ENCODE measurements at places on chromosomes 7 and 10.

DNA sequence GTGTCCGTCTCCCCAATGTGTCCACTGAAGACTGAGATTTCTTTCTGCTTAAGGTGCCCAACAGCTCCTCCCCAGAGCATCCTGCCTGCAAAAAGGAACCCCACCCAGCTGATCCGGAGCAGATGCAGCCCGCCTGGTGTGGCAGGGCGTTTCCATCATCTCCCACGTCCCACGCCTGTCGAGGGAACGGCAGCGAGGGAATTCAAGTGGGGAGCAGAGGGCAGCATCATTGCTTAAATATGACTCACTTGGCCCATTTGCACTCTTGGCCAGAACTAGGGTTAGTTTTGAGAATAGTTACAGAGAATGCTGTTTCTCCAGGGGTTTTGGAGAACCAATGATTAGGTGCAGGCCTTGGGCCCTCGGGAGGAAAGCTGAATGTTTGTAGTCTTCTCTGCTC is 20.8 kb downstream of the VWA2 start:
- DNase-seq = no peak

DNA sequence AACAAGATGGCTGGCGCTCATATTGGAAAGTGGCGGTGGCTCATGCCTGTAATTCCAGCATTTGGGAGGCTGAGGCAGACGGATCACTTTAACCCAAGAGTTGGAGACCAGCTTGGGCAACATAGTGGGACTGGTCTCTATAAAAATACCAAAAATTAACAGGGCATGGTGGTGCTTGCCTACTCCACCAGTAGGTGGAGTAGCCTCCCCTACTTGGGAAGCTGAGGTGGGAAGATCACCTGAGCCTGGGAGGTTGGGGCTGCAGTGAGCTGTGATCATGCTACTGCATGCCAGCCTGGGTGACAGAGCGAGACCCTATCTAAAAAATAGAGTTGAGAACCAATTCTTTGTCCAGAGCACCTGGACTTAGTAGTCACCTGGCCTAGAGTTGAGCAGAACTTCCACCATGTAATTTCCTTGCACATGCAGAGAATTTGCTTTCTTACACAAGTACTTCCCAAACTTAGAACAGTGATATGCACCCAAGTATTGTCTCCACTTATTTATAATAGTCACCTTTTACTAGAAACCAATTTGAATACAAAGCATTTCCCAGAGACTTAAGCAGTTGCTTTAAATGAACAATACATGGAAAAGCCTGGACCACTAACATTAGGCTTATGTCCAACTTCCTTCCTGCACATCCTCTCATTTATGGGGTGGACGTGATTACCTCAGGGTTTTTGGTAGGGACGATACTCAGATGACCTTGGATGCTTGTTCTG is 15.9 kb downstream of the LAMB4 start:
- no peak for DNase-seq

DNA sequence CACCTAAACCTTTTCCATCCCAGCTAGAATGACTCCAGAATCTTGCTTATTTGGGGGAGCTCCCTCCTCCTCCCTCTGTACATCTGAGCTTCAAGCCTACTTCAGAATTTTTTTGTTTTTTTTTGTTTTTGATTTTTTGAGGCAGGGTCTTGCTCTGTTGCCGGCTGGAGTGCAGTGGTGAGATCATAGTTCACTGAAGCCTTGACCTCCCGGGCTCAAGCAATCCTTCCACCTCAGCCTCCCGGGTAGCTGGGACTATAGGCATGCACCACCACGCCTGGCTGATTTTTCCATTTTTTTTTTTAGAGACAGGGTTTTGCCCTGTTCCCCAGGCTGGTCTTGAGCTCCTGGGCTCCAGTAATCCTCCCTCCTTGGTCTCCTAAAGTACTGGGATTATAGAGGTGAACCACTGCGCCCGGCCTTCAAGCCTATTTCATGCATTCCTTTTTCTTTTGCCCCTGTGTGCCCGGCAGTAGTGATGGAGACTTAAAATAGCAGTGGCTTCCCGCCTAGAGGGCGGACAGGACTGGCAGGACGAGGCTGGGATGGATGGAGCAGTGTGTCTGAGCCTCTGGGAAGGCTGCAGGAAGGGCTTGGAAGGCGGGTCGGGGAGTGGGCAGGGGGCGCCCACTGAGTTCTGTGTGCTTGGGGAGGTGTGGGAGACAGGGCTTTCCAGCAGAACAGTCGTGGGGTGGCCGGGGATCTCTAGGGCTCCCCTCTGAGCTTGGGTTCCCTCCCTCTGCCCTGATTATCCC is 8.8 kb downstream of the CUX1 start:
- no peak for DNase-seq

DNA sequence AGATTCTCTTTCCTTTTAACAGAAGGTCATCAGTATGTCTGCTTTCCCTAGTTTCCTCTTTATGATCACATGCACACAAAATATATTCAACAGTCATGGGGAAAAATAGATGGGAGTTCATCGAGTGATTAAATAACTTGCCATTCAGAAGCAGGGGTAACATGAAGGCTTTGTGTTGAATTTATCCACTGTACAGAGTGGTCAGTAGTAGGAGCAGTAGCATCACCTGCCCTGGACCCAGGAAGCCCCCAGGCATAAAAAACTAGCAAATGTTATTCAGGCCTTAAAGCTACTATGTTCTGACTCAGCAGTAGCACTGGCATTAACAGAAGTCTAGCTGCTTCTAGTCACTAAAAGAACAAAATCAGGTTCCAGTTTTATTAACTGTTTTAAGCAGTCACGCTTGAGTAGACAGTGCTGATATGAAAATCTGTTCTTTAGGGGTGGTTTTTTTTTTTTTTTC is 31.4 kb upstream of the FAM133B start:
- peak; percentile 7 for DNase-seq

DNA sequence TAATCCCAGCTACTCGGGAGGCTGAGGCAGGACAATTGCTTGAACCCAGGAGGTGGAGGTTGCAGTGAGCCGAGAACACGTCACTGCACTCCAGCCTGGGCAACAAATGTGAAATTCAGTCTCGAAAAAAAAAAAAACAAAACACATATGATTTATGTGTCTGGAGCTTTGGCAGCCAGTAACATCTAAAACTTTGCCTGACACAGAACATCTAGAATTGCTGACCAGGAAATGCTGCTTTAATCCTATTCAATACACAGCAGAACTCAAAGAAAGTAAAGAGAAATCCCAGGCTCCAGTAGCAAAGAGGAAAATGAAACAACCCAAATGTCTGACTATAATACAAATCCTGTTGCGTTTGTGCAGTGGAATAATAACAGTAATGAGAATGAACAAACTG is 4.5 kb upstream of the CCDC6 start:
- no peak for DNase-seq

GRCh38 chr10:42623929-42624328 is 14.4 kb downstream of the ZNF33B start:
- no peak for DNase-seq

GRCh38 chr10:12835709-12836108 is 165.8 kb downstream of the CCDC3 start:
- DNase-seq = peak; percentile 65

GRCh38 chr10:92208736-92209135 is 82.1 kb downstream of the CPEB3 start:
- no peak for DNase-seq

DNA sequence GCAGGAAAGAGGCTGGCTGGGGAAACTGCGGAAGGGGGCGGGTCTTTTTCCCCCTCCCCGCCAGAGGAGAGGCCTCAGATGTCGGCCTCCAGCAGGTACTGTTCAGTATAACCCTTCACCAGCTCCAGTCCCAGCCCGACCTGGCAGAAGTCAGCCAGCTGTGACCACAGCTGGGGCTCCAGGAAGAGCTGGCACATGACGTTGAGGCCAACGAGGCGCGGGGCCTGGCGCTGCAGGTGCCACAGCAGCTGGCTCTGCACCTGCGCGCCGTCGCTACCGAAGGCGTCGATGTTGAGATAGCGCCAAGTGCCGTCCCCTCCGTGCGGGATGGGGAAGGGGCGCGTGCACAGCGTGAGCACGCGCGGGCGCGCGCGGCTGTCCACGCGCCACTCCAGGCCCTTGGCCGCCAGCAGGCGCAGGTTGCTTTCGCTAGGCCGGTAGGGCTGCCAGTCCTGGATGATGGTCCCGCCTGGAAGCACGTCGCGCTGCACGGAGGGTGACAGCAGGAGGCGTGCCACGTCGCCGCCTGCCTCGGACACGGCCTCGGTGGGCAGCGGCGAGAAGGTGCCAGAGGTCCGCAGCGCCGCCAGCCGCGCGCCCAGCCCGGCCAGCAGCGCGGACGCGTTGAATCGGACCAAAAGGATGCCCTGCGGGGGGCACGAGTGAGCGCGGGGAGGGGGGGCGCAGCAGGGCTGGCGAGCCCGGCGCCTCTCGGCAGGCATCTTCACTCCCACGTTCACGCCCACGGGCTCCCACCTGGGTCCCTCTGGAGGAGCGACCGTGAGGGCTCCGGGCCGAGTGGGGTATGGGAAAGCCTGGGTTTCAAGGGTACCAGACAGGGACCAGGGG is 6.9 kb upstream of the VGF start:
- no peak for DNase-seq

DNA sequence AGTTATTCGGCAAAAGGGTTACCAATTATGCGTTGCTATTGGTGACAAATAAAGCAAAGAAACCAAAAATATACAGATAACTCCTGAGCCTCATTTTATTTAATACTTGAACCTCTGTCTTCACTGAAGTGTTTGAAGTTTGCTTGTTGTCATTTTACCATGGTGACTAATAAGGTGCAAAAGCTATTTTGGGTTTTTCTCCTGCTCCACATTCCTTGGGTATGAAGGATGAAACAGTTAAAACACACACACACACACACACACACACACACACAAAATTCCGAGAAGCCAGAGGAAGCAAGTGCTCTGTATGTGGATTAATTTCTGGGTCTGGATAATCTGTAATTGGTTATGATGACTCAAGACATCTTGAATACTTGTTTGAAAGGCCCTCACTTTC is 246.5 kb downstream of the COBL start:
- DNase-seq = no peak

GRCh38 chr7:36677769-36678437 is 46.4 kb downstream of the AOAH start:
- no peak for DNase-seq

- DNase-seq = no peak
Observed at GRCh38 chr10:22022257-22023032, 18.9 kb upstream of the DNAJC1 start.

- no peak for DNase-seq
Observed at GRCh38 chr7:43454936-43455518, 127.9 kb upstream of the STK17A start.

DNA sequence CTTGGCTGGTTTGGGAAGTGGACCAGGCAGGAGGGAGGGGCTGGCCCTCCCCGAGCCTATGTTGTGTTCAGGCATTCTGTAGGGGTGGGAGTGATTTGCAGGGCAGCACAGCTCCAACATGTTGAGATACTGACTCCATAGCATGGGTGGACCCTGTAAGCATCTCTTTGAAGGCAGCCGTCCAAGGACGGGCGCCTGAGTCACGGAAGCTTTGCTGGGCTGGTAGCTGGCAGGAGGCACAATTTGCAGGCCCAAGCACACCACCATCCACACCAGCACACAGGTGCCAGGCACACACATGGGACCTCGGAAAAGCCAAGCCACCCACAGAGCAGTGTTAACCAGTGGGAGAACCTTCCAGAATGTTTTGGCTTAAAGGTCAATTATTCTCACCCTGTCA is 505.1 kb upstream of the FOXK1 start:
- DNase-seq = no peak

DNA sequence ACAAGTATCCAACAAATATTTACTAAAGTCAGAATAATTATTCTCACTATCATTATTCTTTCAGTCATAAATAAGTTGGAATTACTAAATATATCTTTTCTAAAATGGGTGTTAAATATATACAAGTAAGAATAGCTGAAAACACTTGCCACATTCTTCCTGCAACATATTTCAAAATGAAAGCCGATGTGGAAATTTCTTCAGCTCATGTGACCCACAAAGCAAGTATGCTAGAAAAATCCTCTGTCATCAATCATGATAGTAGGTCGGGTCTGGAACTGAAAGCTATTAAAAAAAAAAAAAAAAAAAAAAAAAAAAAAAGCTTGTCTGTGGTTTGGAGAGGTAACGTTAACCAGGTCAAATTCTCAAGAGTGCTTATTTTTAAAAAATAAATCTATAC is 344.7 kb downstream of the NEBL start:
- DNase-seq = no peak

GRCh38 chr7:108614896-108615295 is 45.2 kb downstream of the DNAJB9 start:
- no peak for DNase-seq

DNA sequence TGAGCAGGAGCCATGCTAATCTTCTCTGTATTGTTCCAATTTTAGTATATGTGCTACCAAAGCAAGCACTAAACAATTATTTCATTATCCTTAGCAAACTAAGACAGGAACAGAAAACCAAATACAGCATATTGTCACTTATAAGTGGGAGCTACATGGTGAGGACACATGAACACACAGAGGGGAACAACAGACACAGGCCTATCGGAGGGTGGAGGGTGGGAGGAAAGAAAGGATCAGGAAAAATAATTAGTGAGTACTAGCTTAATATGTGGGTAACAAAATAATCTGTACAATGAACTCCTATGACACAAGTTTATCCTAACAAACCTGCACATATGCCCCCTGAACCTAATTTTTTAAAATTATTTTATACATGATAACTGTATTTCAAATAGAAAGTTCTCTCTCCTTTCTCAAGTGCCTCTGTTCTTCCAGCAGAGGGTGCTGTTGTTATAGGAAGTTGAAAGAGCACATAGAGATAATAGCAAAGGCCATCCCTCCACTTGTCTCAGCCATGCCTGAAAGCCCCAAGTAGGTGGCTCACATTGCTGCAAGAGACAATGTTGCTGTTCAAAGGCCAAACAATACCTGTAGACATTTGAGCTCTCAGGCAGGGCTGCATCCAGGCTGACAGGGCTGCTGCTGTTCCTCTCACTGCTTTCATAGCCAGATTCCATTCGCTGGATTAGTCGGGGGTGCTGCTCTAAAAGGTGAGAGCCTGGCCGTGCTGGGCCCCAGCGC is 33.4 kb upstream of the PPP3CB start:
- peak; percentile 82 for DNase-seq

DNA sequence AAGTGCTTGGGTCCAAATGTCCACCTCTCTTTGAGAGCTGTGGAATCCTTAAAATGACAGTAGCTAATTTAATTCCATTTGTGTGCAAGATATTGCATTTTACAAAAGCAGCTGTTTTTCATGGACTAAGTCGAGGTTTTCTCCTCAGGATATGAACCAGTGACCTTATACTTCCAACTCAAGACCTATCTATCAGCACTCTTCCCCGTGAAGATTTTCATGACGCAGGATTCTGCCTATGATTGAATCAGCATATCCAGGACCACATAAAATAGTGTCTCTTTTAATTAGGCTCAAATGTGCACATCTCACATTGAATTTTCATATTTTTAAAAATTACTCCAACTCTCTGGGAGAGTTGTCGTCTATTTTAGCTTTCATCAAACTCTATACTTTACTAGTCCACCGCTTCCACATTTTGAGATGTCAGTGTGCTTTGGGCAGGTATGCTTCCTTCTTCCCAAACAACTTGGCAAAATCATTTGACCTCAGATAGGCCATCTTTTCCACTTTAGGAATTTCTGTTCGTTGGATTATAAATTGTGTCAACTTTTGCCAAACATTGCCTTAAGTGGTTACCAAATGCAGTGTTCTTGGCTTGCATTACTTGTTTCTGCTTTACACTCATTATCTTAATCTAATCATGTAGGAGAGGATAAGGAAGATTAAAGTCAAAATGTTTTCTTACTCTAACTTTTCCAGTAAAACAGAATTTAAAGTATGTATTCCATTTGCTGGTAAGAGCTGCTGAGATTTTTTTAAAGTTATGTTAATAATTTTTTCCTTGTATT is 39.4 kb downstream of the SEMA3A start:
- DNase-seq = no peak

Data from amniotic stem cell (primary cell).